ENCODE measurements at places on chromosomes 13 and 19. TPM values are rescaled to one million over a fixed set of nuclear protein-coding genes. Genes with fewer than 3 reads are reported as not detected.

DNA sequence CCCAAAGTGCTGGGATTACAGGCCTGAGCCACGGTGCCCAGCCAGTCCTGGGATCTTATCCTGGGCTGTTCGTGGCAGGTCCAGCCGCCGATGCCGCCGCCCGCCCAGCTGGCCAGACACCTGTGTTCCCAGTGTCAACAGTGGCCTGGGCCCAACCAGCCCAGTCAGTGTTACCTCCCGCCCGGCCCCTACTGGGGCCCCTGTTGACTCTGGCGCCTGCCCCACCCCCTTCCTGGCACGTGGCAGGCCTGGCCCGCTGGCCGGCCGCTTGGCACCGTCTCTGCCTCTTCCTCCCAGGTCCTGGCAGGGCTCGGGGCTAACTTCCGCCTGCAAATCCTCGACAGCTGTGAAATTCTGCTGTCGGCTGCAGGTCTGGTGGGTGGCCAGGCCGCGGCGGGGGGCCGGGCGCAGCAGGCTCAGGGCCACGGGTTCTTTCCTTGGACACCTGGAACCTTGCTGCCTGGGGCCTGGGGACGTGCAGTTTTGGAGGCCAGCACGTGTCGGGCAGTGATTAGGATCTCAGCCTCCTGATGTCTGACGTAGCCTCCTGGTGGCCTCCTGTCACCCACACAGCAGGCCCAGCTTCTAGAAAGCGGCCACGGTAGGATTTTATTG, 9.1 kb downstream of the ARID3A start:
- no peak overlapping the region for H3K4me3 ChIP-seq
- H3K4me1 ChIP-seq = peaks cover 6% of the 10 kb centered on the region
- no peaks in the 10 kb centered on the region for H3K27me3 ChIP-seq
- DNase-seq = no peak

GRCh38 chr19:33505148-33505547, 16.4 kb downstream of the PEPD start:
- H3K27ac ChIP-seq = no peak overlapping the region
- H3K4me1 ChIP-seq = no peaks in the 10 kb centered on the region
- no peaks in the 10 kb centered on the region for H3K27me3 ChIP-seq
- DNase-seq = no peak
- H3K36me3 ChIP-seq = no peaks in the 10 kb centered on the region
- no peak overlapping the region for H3K4me3 ChIP-seq

- H3K4me1 ChIP-seq = no peaks in the 10 kb centered on the region
- peaks cover 2% of the 10 kb centered on the region for H3K27me3 ChIP-seq
- H3K4me3 ChIP-seq = no peak overlapping the region
- no peaks in the 10 kb centered on the region for H3K36me3 ChIP-seq
- DNase-seq = no peak
These were observed 188.5 kb downstream of the LACC1 start for GRCh38 chr13:44068169-44068568.

DNA sequence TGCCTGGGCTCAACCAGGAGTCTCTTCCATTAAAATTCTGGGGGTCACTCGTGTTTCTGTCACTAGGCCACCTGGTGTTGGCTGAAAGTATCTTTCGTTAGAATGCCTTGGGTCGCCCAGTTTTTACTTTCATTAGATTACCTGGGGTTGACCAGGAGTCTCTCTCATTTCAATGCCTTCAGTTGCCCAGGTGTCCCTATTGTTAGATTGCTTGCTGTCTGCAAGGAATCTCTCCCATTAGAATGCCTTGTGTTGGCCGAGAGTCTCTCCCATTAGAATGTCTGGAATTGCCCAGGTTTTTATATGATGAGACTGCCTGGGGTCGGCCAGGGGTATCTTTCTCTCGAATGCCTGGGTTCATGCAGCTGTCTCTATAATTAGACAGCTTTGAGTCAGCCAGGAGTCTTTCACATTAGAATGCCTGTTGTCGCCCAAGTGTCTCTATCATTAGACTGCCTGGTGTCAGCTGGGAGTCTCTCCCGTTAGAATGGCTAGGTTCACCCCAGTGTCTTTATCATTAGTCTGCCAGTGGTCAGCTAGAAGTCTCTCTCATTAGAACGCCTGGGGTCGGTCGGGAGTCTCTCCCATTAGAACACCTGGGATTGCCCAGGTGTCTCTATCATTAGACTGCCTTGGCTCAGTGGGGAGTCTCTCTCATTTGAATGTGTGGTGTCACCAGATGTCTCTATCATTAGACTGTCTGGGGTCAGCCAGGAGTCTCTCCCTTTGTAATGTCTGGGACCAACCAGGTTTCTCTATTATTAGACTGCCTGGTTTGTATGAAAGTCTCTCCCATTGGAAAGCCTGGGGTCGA, 1446.8 kb downstream of the UQCRFS1 start:
- no peak for DNase-seq
- H3K4me3 ChIP-seq = no peak overlapping the region
- H3K36me3 ChIP-seq = no peaks in the 10 kb centered on the region
- no peaks in the 10 kb centered on the region for H3K27me3 ChIP-seq
- no peak overlapping the region for H3K27ac ChIP-seq
- no peaks in the 10 kb centered on the region for H3K4me1 ChIP-seq

DNA sequence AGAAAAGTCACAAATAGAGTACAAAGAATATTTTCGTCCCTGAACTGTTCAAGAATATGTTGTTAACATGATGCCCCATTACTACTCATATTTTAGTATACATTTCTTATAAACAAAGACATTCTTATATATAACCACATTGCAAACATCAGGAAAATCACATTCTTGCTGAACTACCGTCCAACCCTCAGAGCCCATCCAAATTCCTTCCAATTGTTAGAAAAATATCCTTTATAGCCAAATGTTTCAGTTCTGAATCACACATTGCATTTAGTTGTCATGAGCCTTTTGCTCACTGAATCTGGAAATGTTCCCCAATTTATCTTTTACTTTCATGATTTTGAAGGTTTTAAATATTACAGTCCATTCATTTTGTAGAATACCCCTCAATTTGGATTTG, 467.8 kb upstream of the ARGLU1 start:
- DNase-seq = no peak
- H3K27me3 ChIP-seq = no peaks in the 10 kb centered on the region
- no peaks in the 10 kb centered on the region for H3K4me1 ChIP-seq
- no peak overlapping the region for H3K4me3 ChIP-seq

DNA sequence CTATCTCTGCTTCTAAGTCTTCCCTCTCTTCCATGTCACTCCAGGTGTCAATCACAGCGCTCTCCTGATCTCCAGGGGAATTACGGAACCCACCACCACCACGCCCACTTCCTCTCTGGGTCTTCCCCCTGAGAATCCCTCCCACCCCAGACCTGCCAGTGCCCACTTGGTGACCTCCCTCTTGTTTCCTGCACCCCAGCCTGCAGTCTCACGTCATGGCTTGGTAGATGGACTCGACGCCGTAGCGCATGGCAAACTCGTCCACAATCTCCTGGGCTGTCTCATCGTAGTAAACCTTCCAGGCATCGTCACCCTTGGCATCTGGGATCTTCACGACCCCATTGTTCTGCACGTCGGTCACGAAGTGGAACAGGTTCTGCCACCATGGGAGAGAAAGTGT, 47.0 kb downstream of the UNC13A start:
- no peaks in the 10 kb centered on the region for H3K36me3 ChIP-seq
- no peaks in the 10 kb centered on the region for H3K4me1 ChIP-seq
- no peak for DNase-seq
- H3K27me3 ChIP-seq = no peaks in the 10 kb centered on the region

DNA sequence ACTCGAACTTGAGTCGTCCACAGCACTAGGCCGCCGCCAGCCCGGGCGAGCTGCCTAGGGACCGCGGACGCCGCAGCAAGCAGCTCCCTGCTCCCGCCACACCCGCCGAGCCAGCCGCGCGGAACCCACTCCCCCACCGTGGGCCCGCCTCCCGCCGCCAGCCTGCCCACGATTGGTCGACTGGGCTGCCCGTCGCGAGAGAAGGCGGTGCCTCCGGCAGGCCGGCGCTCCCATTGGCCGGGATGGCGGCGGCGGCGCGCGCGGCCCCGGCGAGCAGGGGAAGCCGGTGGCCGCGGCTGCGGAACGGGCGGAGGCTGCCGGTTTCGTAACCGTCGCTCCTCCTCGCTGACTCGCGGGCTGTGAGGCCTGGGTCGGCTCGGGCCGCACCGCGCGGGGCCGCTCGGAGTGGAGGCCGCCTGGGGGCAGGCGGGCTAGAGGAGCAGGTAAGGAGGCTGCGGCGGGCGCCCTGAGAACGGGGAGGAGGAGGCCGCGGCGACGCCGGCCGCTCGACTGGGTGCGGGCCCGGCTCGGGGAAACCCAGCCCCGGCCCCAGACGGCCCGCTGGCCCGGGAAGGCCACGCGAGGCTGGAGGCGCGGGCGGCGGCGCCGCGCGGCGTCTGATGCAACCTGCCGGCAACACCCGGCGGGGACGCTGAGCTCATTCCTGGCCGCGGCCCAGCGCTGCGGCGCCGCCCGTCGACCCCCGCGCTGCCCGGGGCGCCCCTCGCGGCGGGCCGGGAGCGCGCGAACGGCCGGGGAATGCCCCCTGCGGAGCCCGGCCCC, at the start of gene CEBPG:
TSS of gene CEBPG (plus strand) at position 257 of the 783 bp plus-strand sequence. CDS start 5,531 bp downstream, outside the sequence.
- DNase-seq = peak; percentile 93
- peak within 1 kb of the TSS; percentile 77 for H3K27ac ChIP-seq
- H3K27me3 ChIP-seq = peaks cover 2% of the 10 kb centered on the region

DNA sequence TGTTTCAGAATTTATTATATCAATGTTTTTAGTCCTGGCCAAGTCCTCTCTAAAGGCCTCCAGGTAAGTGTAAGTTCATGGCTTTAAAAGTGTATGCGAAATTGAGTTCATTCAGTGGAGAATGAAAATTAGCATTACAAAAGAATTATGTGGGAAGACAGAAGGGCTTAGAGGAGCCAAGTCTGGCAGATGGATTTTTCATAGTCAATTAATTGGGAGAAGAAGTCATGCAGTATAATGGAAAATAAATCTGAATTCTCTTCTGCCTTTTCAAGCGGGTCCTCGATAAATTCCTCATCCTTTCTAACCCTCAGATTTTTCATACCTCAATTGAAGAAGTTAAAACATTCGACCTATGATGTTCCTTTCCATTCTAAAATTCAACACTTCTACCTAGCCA, 394.2 kb downstream of the ITGBL1 start:
- no peaks in the 10 kb centered on the region for H3K4me1 ChIP-seq
- DNase-seq = no peak
- H3K27ac ChIP-seq = no peak overlapping the region
- no peak overlapping the region for H3K4me3 ChIP-seq
- H3K27me3 ChIP-seq = no peaks in the 10 kb centered on the region

- H3K27me3 ChIP-seq = no peaks in the 10 kb centered on the region
- no peak overlapping the region for H3K4me3 ChIP-seq
- H3K36me3 ChIP-seq = no peaks in the 10 kb centered on the region
- no peak overlapping the region for H3K27ac ChIP-seq
- H3K4me1 ChIP-seq = no peaks in the 10 kb centered on the region
These were observed 1317.6 kb downstream of the PCDH9 start for GRCh38 chr13:65912516-65912915.

GRCh38 chr13:65826657-65827056, 1403.5 kb downstream of the PCDH9 start:
- DNase-seq = no peak

- no peaks in the 10 kb centered on the region for H3K27me3 ChIP-seq
- no peaks in the 10 kb centered on the region for H3K4me1 ChIP-seq
- no peak overlapping the region for H3K4me3 ChIP-seq
- no peak overlapping the region for H3K27ac ChIP-seq
These were observed 381.5 kb downstream of the MYO16 start for GRCh38 chr13:109010912-109011311.

GRCh38 chr13:97068151-97068550, 73.9 kb upstream of the OXGR1 start:
- no peaks in the 10 kb centered on the region for H3K36me3 ChIP-seq
- H3K4me3 ChIP-seq = no peak overlapping the region
- H3K27ac ChIP-seq = no peak overlapping the region

DNA sequence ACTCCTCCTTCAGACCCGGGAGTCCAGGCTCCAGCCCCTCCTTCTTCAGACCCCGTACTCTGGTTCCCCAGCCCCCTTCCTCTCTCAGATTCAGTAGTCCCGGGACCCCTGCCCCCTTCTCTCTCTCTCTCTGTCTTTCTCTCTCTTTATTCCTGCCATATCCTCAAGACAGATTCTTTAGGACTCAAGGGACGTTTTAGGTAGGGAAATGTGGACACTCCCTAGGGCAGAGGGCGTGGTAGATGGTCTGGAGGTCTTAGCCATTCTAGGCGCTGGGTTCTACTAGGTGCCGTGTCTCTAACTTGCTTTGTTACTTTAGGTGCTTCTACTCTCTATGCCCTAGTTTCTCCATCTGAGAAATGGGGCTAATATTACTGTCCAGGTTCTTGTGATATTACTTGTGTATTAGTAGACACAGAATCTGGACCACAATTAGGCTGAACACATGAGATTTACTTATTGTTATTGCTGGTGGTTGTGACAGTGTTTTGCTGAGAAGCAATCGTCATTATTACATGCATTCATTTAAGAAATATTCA, 751 bp upstream of the C19orf84 start:
- H3K36me3 ChIP-seq = no peaks in the 10 kb centered on the region
- no peaks in the 10 kb centered on the region for H3K27me3 ChIP-seq
- peak overlapping the region; percentile 76 for H3K27ac ChIP-seq
- H3K4me1 ChIP-seq = peaks cover 44% of the 10 kb centered on the region

DNA sequence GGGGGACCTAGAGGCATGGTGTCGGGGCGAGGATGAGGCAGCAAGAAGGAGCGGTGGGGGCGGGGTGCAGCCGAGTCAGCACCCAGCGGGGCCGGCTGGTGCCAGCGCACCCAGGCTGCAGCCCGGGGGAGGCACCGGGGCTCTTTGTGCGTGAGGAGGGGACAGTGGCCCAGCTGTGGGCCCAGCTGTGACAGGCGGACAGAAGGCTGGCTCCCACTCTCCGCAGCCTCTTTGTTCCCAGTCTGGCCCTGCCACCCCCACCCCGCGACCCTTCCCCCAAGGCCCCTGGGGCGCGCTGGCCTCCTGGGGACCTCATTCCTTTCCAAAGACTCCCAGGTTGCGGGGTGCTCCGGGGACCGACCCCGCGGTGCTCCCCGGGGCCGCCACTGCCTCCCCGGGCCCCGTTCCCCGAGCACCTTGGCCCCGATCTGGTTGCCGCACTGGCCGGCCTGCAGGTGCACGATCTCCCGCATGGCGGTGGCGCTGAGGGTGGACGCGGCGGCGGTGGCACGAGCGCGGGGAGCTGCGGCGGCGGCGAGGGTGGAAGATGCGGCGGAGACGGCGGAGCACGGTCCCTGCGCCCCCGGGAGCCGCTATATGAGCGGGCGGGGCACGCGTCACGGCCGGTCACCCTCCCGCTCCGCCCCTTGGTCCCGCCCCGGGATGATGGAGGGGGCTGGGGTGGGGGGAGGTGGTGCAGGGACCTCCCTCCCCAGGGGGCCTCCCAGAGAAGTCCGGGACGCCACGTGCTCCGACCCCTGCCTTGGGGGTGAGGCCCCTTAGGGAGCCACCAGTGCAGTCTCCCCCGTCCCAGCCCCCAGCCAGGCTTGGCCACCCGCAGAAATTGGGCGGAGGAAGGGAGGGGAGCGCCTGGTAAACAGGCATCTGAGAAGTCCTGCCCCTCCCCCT, at the start of gene TUBB4A:
TSS of gene TUBB4A (minus strand) at position 570 of the 909 bp plus-strand sequence. CDS start at position 473, 97 bp downstream.
- H3K27ac ChIP-seq = no peak within 1 kb of the TSS
- peaks cover 19% of the 10 kb centered on the region for H3K4me1 ChIP-seq
- H3K36me3 ChIP-seq = no peaks in the 10 kb centered on the region
- peak within 1 kb of the TSS; percentile 80 for H3K4me3 ChIP-seq

Gene RFXAP
- 13.5 TPM for total RNA-seq

Gene ADGRE3
- total RNA-seq = not detected

Gene ZNF665
- total RNA-seq = 3.1 TPM

All from activated T-helper 2 cell treated with anti-CD3 and anti-CD28 coated beads, Interferon-gamma antibody, Interleukin-2, Interleukin-4, amounts not matched to agents 10 μg/mL and 5 μg/mL and 100 μg/mL, durations not matched to agents 14 hours and 24 hours and 36 hours (primary cell).